Lung microvascular endothelial cell (primary cell): ENCODE measurements at places on chromosomes 7 and 10.

DNA sequence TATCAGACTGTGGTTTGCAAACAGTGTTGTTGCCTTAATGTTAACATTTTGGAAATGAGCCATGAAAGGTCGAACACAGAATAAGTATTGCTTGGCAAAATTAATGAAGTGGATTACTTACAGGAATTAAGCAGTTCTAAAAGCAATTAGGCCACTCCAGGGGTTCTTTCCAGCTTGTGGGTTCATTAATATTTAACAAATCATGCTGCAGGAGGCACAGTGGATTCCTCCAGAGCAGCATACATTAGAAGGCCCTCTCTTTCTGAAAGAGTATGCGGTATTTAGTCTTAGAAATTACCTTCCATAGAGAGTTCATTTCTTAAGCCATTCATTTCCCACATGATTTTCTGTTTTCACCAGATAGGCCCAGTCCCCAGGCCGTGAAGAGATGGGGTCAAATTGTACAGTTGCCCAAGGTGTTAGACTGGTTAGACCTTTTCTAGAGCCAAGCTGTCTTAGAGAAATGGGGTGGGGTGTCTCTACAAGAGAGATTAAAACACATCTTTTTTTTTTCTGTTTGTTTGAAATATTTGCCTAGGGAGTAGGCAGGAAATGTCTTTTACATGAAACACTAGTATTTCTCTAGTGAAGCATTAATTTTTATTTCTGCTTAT, 40.0 kb upstream of the AGR3 start:
- no peak for DNase-seq

- no peak for DNase-seq
Observed at GRCh38 chr7:14115701-14116100, 126.2 kb upstream of the ETV1 start.

- DNase-seq, result no peak
Observed at GRCh38 chr10:44828508-44829142, 82.5 kb upstream of the TMEM72 start.

DNA sequence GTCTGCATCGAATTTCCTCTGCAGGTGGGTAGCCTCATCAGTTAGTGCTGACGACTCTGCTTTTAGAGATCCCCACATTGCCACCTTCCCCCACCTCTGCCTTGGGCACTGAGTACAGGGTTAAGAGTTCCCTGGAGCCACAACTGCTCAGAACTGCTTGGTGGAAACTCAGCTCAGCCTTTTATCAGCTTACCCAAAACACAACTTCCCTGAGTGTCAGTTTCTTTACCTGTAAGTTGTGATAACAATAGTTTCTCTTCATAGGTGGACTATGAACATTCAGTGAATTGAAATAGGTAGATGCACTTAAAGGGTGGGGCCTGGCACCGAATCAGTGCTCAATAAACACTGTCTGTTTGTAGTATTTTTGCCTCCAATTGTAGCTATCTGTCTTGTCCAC, 11.3 kb downstream of the ASB13 start:
- no peak for DNase-seq

- no peak for DNase-seq
Observed at GRCh38 chr7:87518735-87519134, 43.3 kb upstream of the ABCB4 start.

- DNase-seq, result no peak
Observed at GRCh38 chr7:3887096-3887690, 586.1 kb downstream of the SDK1 start.

DNA sequence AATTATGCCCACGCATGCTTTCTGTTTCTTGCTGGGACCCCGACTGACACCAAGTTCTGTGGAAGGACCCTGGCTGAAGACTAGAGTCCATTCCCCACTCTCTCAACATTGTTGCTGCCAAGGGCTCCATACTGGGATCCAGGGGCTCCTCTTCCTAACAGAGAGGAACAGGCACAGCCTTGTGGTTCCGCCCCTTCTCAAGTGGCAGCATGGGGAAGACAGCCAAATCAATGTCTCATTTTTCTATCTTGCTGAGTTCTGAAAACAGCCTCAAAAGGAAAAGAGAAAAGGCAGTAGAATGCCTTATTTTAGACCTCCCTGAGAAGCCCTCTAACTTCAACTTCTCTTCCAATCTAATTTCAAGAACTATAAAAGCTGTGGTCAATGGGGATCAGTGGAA, 23.7 kb upstream of the LAMB1 start:
- no peak for DNase-seq

GRCh38 chr10:32943395-32943794, 14.6 kb downstream of the ITGB1 start:
- DNase-seq, result no peak
